Osteoblast (primary cell): ENCODE measurements at places on chromosomes 2 and 18. TPM values are rescaled to one million over a fixed set of nuclear protein-coding genes. Genes with fewer than 3 reads are reported as not detected.

GRP gene
- not detected in 2 replicates for total RNA-seq

REG3A gene
- not detected in 2 replicates for total RNA-seq

- peaks cover 59% of the 10 kb centered on the region for H3K4me1 ChIP-seq
- H3K27me3 ChIP-seq, result no peaks in the 10 kb centered on the region
- H3K36me3 ChIP-seq, result no peaks in the 10 kb centered on the region
- H3K27ac ChIP-seq, result peak overlapping the region; percentile 15
These were observed 27.5 kb downstream of the EML4 start for GRCh38 chr2:42196403-42197267.

GRCh38 chr2:226742347-226742746 is 57.3 kb downstream of the IRS1 start:
- peaks cover 11% of the 10 kb centered on the region for H3K4me1 ChIP-seq
- peak; percentile 62 for DNase-seq
- H3K4me3 ChIP-seq, result no peak overlapping the region
- H3K27me3 ChIP-seq, result no peaks in the 10 kb centered on the region
- peak overlapping the region; percentile 38 for H3K27ac ChIP-seq

DNA sequence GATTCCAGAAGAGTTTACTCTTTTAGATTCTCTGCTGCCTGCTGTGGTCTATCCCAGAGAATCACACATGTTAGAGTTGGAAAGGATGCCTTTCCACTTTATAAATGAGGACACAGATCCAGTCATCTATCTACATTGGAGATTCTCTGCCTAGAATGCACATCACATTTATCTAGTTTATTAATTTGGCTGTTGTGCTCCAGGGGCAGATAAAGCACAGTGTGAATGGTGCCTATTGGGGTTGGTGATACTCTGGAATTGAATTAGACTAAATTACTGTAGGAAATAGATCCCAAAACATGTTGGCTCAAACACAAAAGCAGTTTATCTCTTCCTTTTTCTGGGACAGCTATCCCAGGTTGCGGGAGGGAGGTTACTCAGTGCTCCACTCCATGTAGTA is 14.9 kb downstream of the SIX2 start:
- no peaks in the 10 kb centered on the region for H3K4me1 ChIP-seq
- no peak overlapping the region for H3K27ac ChIP-seq
- no peaks in the 10 kb centered on the region for H3K36me3 ChIP-seq
- H3K27me3 ChIP-seq, result peaks cover 48% of the 10 kb centered on the region
- H3K4me3 ChIP-seq, result no peak overlapping the region

GRCh38 chr18:48020337-48021250 is 90.1 kb upstream of the SMAD2 start:
- H3K27ac ChIP-seq, result no peak overlapping the region
- H3K4me3 ChIP-seq, result no peak overlapping the region
- H3K4me1 ChIP-seq, result peaks cover 13% of the 10 kb centered on the region
- peaks cover 22% of the 10 kb centered on the region for H3K27me3 ChIP-seq

DNA sequence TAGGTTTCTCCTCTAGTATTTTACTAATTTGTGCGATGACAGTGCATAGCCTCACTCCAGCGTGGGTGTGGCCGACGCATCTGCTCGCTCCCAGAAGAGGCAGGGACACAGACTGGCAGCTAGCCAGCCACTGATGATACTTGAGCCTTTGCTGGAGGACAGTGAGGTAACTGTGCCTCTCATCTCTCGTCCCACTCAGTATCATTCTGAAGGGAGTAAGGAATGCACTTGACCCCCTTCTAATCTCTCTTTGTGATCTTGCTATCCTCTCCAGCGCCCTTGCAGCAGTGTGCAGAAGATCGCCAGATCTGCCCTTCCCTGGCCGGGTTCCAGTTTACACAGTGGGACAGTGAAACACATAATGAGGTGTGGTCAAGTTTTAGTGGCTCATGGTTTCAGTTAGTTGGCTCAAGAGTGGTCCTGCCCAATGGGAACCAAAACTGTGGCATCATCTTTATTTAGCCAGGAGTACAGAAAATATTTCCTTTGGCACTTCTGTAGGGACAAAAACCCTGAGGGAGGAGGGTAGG is 17.5 kb downstream of the NCAPH start:
- H3K27ac ChIP-seq, result peak overlapping the region; percentile 65
- H3K36me3 ChIP-seq, result peaks cover 7% of the 10 kb centered on the region
- peak; percentile 85 for DNase-seq
- no peaks in the 10 kb centered on the region for H3K27me3 ChIP-seq

DNA sequence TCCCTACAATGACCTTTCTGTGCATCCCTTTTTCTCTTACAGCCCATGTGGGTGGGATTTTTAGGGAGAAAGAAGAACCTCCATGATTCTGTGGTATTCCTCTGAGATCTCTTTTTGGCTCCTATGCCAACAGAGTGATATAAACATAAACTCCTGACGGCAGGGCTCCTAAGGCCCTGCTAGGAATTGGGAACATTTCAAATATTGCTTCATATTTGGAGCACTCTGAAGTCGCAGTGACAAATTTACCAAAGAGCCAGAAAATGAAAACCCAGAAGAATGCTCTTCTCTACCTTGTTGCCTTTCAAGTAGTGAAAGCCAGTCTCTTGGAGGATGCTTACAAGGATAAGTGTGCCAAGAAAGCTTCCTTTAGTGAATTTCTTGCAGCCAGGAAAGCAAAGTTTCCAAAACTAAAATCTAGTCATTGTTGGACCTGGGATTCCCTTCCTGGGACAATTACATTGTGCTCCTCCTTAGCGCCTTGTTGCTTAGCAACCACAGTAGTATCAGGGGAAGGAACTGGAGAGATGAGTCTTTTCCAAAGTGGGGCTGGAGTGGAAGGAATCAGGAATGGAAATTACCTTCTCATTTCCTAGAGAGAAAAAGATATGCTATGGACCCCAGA is 7.3 kb upstream of the SETBP1 start:
- H3K27me3 ChIP-seq, result no peaks in the 10 kb centered on the region
- no peaks in the 10 kb centered on the region for H3K36me3 ChIP-seq
- H3K27ac ChIP-seq, result no peak overlapping the region
- H3K4me3 ChIP-seq, result no peak overlapping the region
- no peaks in the 10 kb centered on the region for H3K4me1 ChIP-seq
- DNase-seq, result no peak
